BJ (cell line): ENCODE measurements at places on chromosomes 6 and 20. TPM values are rescaled to one million over a fixed set of nuclear protein-coding genes. Genes with fewer than 3 reads are reported as not detected.

DNA sequence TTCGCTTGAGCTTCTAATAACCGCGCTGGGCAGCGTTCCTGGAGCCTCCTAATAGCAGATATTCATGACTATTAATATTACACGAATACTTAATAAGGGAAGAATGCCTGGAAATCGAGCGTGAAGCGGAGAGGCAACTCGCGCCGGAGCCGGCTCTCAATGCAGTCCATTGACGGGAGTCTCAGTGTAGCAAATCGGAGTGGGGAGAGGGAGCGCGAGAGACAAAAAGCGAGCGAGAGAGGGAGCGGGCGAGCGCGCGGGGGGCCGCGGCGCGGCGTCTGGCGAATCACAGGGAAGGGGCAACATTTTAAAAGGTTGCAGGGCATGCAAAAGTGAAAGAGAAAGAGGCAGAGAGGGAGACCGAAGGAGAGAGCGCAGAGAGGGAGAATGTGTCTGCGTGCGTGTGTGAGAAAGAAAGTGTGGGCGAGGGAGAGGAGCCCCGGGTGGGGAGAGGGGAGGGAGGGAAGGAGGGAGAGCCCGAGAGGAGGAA is 2.9 kb downstream of the TFAP2A start:
- DNase-seq, result peak; percentile 86

Gene CPNE5
- polyA plus RNA-seq, result 0.09 and 0.10 TPM in 2 replicates

- DNase-seq, result no peak
Observed at GRCh38 chr6:25534942-25535631, 116.9 kb upstream of the SCGN start.

- DNase-seq, result no peak
Observed at GRCh38 chr20:36126836-36127527, 27.6 kb upstream of the EPB41L1 start.
